ENCODE measurements at places on chromosomes 5 and 9.

- no peak for DNase-seq
Observed at GRCh38 chr9:133957328-133957727, 34.8 kb downstream of the VAV2 start.

- no peak for DNase-seq
Observed at GRCh38 chr5:87732875-87733768, 320.4 kb upstream of the CCNH start.

DNA sequence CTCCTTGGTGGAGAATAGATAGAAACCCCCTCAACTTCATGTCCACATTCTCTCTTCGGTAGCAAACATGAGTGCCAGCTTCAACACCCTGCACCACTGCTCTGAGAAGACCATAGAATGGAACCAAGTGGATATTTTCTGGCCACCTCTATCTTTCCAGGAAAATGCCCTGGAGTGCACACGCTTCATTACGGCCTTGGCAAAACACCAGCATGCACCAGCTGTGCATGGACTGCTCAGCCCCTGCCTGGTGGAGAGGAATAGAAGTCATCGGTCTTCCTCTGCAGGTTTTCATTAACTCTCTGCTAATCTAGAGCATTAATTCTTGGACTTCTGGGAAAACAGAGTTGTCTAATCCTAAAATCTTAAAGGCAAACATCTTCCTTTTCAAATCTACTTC, 211.6 kb upstream of the TMEM161B start:
- DNase-seq: no peak

DNA sequence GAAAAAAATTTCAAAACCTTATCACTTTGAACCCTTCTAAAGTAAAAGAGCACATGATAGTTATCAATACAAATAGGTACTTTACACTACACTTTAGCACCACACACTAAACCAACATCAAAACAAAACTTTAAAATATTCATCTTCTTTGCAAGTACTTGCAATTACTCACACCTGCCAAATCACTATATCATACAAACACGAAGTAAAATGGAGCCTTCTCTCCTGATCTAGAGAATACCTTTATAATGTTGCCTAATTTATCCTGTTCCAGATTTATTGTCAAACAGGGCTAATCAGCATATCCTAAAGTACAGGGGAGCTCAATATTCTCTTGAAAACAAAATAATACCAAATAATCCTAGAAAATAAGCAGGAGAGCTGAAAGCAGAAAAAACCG, 3.0 kb downstream of the RNF145 start:
- DNase-seq: no peak

GRCh38 chr5:58933891-58934628, 351.2 kb downstream of the RAB3C start:
- no peak for DNase-seq

All from NCI-H345 (cell line).